Smooth muscle cell of trachea (primary cell): ENCODE measurements at places on chromosomes 5 and 9. TPM values are rescaled to one million over a fixed set of nuclear protein-coding genes. Genes with fewer than 3 reads are reported as not detected.

Gene ZBED3
- total RNA-seq, result 2.8 and 3.1 TPM in 2 replicates

Gene HSPB3
- total RNA-seq, result 0.33 TPM in 1 of 2 replicates, not detected in the other

Gene ABCA2
- 22.1 and 30.8 TPM in 2 replicates for total RNA-seq

Gene HAUS6
- 11.2 and 16.6 TPM in 2 replicates for total RNA-seq

Gene OMD
- total RNA-seq, result 0.33 and 0.73 TPM in 2 replicates

Gene BASP1
- 112 and 163 TPM in 2 replicates for total RNA-seq

Gene F12
- total RNA-seq, result 0.17 TPM in 1 of 2 replicates, not detected in the other

Gene SNAPC3
- 45.7 and 46.4 TPM in 2 replicates for total RNA-seq

Gene KCNV2
- total RNA-seq, result not detected in 2 replicates

Gene FOXD4L6
- not detected in 2 replicates for total RNA-seq

Gene FBXW5
- total RNA-seq, result 143 and 239 TPM in 2 replicates

Gene PCDHB13
- under 0.01 and 1.3 TPM in 2 replicates for total RNA-seq

Gene PCDHB10
- 0.15 and 0.66 TPM in 2 replicates for total RNA-seq

Gene FOXI1
- total RNA-seq, result not detected in 2 replicates

Gene EFNA5
- 3.8 and 5.8 TPM in 2 replicates for total RNA-seq

Gene MSMP
- total RNA-seq, result 1.2 TPM in 1 of 2 replicates, not detected in the other

Gene PHYHD1
- 16.1 and 18.7 TPM in 2 replicates for total RNA-seq

Gene BSPRY
- total RNA-seq, result not detected in 2 replicates

Gene IFNA13
- total RNA-seq, result not detected in 2 replicates

Gene EQTN
- not detected in 2 replicates for total RNA-seq

Gene TNFSF8
- total RNA-seq, result not detected in 2 replicates
